NCI-H526 (cell line): ENCODE measurements at places on chromosomes 1 and 21.

GRCh38 chr21:15592271-15592860 is 137.4 kb upstream of the USP25 start:
- peak; percentile 64 for DNase-seq

GRCh38 chr21:43361127-43361492 is 65.8 kb downstream of the SIK1 start:
- DNase-seq = peak; percentile 76

DNA sequence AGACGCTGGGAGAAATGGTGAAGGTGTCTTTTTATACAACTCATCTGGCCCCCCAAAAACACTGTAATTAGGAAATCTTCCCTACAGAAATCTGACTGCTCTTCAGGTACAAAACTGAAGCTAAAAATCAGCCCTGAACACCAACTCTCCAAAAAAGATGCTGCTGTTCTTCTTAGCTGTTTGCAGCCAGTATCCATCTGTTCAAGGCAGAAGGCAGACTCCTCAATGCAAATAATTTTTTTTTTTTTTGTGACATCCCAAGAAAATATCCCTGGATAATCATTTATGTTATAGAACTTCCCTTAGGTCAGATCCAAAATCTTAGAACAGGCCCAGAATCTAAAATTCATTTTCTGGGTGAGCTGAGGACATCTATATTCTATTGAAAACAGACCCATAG is 36.5 kb downstream of the TRIT1 start:
- no peak for DNase-seq

GRCh38 chr1:98437011-98437410 is 224.5 kb upstream of the SNX7 start:
- DNase-seq = no peak

DNA sequence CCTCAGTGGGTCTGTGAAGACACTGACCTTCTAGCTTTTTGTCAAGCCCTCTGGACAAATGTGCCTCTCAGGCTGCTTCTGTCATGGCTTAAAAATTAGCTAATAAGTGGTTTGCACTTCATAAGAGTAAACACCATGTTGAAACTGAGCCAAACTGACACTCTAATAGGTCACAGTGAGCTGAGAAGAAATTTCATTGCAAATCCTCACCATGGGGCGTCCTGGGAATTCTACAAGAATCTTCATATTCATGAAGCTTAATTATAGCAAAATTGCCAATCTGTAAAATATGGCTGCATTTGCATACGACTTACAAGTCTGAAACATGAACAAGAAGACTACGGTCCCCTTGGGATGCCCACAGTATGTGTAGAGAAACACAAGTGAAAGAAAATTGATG is 188.6 kb downstream of the DSCAM start:
- no peak for DNase-seq

- DNase-seq = no peak
Observed at GRCh38 chr1:205001162-205001561, 41.9 kb upstream of the CNTN2 start.

DNA sequence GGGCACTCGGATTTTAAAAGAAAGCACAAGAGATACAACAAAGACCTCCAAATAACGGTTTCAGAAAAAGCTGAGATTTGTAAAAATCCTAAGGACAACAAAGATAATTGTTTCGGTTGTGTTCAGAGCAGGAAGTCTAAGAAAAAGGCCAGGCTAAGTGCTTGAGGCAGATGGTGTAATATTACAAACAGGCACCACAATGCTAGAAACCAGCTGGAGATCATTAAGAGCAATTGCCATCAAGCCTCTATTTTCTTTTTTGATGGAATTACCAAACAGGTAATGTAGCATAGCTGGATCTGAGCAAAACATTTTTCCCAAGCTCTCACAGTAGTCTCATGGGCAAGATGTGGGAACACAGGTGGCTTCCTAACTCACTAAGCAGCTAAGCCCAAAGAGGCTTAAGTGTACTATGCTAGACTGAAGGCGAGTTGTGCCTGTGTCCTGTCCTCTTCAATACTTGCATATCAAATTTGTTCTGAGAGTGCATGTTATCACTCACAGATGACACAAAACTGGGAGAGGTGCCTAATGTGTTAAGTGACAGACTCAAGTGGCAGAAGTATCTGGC is 161.6 kb downstream of the GLUL start:
- no peak for DNase-seq
